NCI-H1092 treated with DMSO at 0.1 percent for 48 hours (cell line): ENCODE measurements at places on chromosomes 4 and X.

DNA sequence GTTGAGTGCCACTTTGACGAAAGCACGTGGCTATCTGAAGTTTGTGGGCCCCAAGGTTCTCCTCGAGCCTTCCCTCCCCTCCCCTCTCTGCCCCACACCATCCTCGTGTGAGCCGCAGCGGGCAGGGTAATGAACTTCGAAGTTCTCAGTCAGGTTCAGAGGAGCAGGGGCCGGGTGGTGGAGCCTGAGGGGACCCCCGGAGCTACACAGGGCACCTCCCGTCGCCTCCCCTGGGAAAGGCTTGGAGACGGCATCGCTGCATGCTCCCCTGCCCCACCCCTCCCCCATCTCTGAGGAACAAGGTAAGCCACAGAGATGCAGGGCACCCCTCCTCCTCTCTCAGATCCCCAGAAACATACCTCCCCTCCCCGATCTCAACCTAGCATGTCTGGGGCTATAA is 2.8 kb upstream of the NKX1-1 start:
- DNase-seq = no peak

GRCh38 chr4:87835197-87835596 is 2.4 kb downstream of the MEPE start:
- no peak for DNase-seq

- no peak for DNase-seq
Measured at GRCh38 chr4:67332627-67333026, 212.7 kb downstream of the CENPC start.

DNA sequence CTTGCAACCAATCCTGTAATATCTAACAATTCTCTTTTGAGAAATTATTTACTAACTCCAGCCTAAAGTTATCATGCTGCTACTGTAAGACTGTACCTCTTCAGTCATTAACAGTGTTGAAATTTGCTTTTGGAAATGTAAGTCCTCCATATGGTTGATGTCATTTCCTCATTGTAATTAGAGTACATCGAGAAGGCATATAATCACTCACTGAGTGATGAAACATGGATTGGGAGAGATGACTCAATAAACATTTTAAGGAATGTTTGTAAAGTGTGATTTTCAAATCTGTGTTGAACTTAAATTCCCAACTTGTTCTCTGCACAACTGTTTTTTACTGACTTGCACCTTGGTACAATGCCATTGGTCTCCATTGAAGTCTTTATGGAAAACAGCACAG is 61.2 kb downstream of the HMGB2 start:
- DNase-seq = no peak

- no peak for DNase-seq
Measured at GRCh38 chrX:12611471-12611870, 179.7 kb upstream of the PRPS2 start.

DNA sequence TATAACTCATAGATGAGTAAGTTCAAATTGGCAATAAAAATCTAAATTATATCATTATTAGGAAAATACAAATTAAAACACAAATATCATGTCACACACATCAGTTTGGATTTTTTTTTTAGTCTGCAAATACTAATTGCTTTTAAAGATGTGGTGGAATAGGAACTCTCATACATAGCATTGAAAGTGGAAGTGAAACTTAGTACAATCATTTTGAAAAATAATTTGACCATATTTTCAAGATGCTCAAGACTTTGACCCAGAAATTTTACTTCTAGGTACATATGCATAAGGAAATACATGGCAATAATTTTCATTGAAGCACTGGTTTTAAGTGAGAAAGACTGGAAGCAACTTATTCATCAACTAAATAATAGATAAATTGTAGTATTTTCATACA is 147.5 kb upstream of the SMIM31 start:
- no peak for DNase-seq

DNA sequence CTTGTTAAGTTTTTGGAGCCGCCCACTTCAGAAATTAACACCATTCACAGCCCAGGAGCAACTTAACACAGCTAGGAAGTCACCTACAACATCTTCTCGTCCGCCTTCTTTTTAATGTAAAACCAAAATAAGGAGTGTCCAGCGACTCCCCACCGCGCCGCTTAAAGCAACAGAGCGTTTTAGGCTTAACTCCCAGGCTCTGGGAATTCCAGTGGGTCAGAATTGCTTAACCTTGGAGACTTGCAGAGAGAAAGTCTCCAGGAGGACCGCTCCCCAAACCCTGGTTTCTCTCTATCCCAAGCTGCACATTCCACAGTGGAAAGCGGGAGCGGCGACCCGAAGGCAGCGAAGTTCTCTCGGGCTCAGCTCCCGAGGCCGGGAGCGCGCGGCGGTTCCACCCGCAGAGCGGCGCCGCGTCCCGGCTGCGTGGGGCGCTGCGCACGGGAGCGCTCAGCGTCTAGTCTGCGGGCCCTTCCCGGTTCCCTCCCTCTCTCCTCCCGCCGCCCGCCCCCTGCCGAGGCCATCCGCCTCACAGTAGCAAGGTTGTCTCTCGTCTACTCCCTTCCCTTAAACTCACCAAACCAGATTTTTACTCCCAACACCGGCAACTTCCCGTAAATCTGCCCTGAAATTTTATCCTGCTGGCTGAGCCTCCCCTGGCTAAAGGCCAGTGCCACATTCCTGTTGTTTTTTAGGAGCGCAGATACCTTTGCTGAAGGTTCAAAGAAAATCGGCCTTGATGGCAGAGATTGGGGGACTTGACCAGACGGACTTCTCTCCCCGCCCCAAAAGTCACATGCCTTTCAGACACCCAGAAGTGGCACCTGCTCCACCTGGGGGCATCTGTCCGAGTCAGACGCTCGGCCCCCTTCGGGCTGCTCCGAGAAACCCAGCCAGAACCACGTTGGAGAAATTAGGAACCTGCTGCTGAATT is at the start of gene RBM47:
Gene RBM47, minus strand, starts transcription at position 464 of the 934 bp plus-strand sequence. CDS start 190,971 bp downstream, outside the sequence.
- DNase-seq = peak; percentile 5

DNA sequence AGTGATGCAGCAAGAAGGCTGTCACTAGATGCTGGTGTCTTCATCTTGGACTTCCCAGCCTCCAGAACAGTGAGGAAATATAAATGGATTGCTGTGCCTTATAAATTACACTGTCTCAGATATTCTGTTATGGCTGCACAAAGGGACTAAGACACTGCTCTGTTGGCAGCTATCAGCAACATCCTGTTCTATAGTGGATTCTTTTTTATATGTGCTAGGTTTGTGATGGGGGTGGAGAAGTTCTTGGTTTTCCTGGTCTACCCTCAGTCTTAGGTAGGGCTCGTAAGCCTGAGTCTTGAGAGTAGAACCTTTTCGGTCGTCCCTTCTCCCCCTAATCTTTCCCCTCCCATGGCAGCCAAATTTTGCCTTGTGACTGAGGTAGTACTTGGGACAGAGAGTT is 17.3 kb downstream of the STIM2 start:
- no peak for DNase-seq

DNA sequence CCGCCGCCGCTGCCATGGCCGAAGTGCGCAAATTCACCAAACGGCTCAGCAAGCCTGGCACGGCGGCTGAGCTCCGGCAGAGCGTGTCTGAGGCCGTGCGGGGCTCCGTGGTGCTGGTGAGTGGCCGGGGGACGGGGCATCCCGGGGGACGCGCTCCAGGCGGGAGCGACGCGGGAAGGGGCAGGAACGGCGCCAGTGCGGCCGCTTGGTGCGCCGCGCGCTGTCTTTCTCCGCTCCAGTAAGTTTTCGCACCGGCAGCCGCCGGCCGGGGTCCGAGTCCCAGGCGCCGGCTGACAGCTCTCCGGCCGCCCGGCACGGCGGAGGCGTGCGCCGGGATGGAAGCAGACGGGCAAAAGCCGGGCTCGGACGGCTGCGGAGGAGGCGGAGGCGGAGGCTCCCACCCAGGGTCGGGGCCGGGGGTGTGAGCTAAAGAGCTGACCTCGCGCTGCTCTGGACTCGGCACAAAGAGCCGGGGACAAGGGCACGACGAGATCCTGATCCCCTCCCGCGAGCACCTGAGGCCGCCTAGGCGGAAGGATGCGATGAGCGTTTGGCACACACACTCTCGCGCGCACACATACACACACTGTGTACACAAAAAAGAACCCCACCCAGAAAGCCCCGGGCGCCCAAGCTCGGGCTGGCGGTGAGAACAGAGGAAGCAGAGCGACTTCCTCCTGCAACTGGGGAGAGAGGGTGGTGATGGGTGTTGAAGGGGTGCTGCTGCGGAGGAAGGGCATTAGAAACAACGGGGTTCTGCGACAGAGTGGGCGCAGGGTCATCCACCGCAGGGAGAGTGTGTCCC is 545 bp downstream of the DOCK11 start:
- peak; percentile 34 for DNase-seq

- DNase-seq = no peak
Measured at GRCh38 chr4:123569541-123569940, 172.9 kb downstream of the SPRY1 start.

DNA sequence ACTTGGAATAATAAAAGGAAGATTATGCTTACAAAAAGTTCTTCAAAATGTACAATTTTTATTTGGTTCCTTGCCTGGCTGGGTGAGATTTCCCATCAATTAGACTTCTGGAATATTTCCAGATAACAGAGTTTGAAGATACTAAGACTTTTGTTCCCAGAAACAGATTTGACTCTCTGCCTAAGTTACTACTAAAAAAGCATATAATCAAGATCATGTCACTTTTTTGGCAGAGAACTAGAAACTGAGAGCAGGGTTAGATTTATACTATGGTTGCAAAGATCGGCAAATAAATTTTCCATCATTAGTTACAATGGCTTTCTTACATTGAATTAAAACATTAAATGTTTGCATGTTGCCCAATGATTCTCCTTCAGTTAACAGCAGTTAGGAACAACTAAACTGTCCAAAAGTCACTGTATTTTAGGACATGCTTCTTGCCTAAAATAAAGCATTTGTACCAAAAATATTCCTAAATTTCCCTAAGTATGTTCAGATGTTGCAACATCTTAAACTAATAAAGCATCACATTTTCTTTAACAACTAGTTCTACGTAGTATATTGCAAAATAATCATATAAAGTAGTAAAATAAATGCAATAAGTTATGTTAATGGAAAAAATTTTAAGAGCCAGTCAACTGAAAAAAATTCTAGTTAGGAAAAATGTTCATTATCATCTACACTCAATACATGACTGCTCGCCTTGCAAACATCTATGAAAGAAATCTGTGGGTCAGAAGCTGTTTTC is 73.0 kb downstream of the SEC24D start:
- DNase-seq = no peak

DNA sequence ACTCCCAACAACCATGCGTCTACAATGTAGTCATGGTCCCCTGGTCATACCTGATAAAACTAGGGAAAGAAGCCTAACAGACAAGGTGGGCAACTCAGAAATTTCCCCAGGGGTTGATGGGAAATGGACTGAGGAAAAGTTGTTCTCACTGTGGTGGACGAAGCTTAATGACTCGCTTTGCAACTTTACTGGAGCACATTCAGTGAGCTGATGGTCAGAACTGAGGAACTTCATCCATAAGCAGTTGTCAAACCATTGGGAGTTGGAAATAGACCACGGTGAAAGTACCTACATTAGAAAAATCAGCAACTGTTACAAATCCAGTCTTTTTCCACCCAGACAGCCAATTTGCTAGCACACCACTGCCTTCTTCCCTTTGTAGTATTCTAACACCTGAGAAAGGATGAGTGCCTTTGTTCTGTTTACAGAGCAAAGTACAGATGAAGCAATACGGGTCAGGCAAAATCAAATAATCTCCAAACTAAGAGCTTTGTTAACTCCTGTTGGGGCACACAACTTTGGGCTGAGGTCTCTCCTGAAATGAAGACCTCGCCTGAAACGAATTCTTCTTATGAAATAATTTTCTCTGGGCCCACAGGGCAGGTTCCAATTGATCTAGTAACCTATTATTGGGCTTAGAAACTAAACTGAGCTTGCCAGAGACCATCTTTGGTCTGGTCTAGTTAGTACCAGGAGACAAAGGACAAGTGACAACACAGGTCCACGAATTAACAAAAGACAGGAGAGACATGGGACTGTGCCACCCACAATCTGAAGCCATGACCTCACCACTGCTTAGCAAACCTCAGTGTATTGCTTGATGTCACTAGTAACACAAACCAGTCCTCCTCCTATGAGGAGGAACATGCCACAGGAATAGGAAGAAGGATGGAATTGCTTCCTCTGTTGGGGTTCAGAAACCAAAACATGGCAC is 58.9 kb upstream of the NFKB1 start:
- DNase-seq = no peak

- DNase-seq = no peak
Measured at GRCh38 chr4:71126719-71127118, 133.3 kb downstream of the DCK start.
